ENCODE measurements at places on chromosomes 6 and 20.

DNA sequence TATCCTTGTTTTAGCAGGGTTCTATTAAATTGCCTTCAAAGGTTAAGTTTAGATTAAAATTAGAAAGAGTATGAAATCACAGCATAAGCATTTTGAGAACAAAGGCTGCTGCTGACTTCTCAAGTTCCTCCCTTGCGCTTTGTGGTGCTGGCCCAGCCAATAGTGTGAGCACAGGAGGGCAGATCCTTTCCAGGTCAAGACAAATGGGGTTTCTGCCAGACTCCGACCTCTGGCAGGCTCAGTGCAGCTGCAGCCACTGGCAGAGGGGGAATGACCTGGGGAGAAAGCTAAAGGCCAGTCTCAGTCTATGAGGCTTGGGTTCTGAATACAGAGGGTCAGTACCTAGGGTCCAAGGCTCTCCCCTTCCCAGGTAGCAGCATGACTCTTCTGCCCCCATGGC lies 27.0 kb downstream of the CLIC5 start:
- DNase-seq, result no peak

- no peak for DNase-seq
These were observed 8.5 kb downstream of the RNF8 start for GRCh38 chr6:37362101-37362828.

DNA sequence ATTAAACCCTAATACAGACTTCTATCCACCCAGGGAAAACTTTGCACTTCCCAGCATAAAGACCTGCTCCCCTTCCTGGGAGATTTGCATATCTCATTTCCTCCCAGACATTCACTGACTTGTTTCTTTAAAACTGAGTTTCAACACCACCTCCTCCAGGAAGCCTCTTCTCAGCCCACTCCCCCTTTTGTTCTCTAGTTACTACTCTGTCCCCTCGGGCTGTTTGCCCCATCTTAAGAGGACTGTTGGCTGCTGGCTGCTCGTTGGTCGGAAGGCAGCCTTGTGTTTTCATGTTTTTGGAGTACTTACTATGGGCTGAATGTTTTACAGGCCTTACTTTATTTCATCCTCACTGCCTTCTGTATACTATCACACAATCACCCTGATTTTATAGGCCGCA lies 6.6 kb downstream of the ARHGAP40 start:
- no peak for DNase-seq

- peak; percentile 23 for DNase-seq
These were observed 83.8 kb downstream of the FNDC1 start for GRCh38 chr6:159252955-159253508.

- no peak for DNase-seq
These were observed 42.3 kb downstream of the HIVEP2 start for GRCh38 chr6:142902636-142903053.
